AML-193 (cell line): ENCODE measurements at places on chromosomes 11 and 22.

DNA sequence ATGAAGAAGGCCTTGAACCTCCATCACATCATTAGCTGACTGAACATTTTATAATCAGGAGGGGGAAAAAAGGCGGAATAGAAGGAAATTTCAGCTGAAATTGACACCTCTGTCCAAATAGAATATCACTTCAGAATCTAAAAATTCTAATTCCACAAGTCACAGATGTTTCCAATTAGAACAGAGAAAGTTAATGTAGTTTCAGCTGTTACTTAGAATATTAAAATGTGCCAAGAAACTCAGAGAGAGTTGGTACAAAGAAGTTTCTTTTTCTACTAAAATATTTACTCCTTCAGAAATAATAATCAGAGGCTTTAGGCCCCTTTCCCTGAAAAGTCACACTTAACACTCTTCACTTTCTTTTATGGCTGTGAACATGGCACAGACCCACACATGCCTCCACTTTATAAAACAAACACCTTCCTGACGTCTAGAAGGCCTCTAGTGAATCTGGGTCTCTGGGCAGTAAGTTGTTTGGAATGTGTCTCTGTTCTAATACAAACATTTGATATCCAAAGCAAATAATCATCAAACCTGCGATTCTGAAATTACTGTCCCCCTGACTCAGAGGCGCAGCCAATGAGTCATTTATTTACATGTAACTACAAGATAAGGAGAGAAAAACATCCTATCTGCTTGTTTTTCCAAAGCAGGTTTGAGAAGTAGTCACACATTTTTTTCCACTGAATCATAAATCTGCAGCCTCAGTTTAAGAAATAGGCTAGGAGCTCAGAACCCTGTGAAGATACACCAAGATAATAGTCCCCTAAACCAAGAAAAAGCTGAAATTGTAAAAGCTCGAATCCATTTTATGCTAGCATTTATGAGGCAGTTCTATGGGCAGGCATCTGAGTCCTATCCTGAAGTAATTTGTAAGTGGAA lies 148.4 kb downstream of the ME3 start:
- DNase-seq = no peak

GRCh38 chr22:45907378-45907777 lies 69.6 kb downstream of the WNT7B start:
- DNase-seq = no peak

GRCh38 chr11:118232659-118233058 lies 7.8 kb upstream of the JAML start:
- no peak for DNase-seq

DNA sequence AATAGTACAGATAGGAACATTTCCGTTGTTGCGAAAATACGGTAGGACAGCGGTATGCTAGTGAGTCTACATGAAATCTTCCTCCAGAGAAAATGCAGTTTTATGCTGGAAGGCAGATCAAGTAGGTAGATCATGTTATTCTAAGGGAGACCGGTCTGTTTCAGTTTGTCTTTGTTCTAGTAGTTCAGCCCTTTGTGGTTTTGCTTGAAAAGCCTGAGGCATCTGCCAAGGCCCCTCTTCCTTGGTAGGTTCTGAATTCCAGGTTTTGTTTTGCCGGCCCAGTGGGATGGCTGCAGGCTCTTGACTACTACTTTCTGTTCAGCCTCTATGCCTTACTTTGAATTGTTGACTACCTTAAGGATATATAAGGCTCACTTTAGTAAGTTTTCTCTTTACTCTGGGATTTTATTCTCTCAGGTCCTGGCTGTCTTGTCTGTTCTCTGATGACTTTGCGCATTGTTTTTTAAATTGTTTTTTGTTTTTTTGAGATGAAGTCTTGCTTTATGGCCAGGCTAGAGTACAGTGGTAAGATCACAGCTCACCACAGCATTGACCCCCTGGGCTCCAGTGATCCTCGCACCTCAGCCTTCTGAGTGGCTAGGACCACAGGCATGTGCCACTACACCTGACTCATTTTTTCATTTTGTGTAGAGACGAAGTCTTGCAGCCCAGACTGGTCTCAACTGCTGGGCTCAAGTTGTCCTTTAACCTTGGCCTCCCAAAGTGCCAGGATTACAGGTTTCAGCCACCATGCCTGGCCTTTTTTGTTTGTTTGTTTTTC lies 53.7 kb downstream of the HIPK3 start:
- no peak for DNase-seq

- no peak for DNase-seq
Observed at GRCh38 chr11:75763846-75764245, 4.7 kb upstream of the DGAT2 start.

DNA sequence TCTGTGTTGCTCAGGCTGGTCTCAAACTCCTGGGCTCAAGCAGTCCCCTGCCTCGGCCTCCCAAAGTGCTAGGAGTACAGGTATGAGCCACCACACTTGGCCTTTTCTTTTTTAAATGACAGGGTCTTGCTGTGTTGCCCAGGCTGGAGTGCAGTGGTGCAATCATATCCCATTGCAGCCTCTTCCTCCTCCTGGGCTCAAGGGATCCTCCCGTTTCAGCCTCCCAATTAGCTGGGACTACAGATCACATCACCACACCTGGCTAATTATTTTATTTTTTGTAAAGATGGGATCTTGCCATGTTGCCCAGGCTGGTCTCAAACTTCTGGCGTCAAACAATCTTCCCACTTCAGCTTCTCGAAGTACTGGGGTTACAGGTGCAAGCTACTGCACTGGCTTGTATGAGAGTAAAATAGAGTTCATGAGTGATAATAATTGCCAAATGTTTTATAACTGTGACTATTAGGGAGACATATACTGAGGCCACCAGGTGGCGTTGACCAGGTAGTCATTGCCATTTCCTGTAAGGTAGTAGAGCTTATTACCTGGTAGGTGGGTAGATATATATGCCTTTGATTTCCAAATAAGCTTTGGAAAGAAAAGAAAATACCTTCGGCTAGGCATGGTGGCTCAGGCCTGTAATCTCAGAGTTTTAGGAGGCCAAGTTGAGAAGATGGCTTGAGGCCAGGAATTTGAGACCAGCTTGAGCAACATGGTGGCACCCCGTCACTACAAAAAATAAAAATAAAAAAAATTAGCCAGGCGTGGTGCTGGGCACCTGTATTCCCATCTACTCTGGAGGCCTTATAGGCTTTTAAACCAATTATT lies 5.4 kb downstream of the FDX1 start:
- DNase-seq = no peak

DNA sequence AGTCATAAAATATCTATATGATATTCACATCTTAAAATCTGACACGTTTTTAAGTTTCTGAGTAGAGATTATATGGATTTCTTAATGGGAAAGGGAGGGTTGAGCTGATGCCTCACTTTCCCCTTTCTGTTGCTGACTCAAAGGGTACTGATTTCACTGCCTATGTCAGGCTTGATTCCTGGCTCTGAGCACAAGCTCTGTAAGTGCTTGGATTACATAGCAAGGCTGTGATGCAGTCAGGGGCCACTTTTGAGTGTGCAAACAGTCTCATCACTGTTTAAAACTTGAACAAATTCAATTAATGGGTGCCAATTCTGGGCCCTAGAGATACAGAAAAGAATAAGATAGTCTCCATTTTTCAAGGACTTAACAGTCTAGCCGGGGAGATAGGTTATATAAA lies 14.4 kb downstream of the ATXN10 start:
- DNase-seq = no peak

GRCh38 chr11:16841984-16842383 lies 103.5 kb downstream of the C11orf58 start:
- DNase-seq = no peak

DNA sequence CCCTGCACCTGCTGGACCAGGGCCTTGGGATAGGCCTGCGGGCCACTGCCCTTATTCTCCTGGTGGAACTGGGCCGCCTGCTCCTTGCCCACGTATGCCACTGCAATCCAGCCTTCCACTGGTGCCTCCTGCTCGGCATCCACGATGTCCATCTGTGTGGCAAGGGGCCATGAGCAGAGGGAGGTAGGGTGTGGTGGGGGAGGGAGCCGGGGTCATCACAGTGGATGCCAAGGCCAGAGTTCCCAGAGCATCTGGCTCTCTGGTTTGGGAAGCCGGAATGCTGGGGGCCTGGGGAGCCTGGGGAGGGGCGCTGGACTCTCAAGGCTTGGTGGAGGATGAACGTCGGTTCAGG lies 627 bp downstream of the RNF215 start:
- DNase-seq = no peak

GRCh38 chr11:69032833-69033232 lies 15.9 kb upstream of the TPCN2 start:
- DNase-seq = no peak
